ENCODE measurements at places on chromosomes 12 and 14. TPM values are rescaled to one million over a fixed set of nuclear protein-coding genes. Genes with fewer than 3 reads are reported as not detected.

SERPINA9 gene
- total RNA-seq, result not detected

NIN gene
- 38.6 TPM for total RNA-seq

PLD4 gene
- total RNA-seq, result 6.3 TPM

C14orf180 gene
- 0.12 TPM for total RNA-seq

GALNT16 gene
- total RNA-seq, result 1.5 TPM

KDM5A gene
- total RNA-seq, result 101 TPM

SMCO2 gene
- not detected for total RNA-seq

SSTR1 gene
- 4.3 TPM for total RNA-seq

FITM1 gene
- 0.83 TPM for total RNA-seq

SERPINA10 gene
- not detected for total RNA-seq

DNAJC22 gene
- total RNA-seq, result 1.7 TPM

CYP46A1 gene
- 1.7 TPM for total RNA-seq

CISTR gene
- not detected for total RNA-seq

GSG1 gene
- total RNA-seq, result not detected

TGFB3 gene
- 47.7 TPM for total RNA-seq

SLC4A8 gene
- 12.2 TPM for total RNA-seq

GRCh38 chr14:21083565-21084325 lies 13.6 kb downstream of the ARHGEF40 start:
- no peak for DNase-seq

- no peak for DNase-seq
Measured at GRCh38 chr12:14366209-14367039, 942 bp downstream of the ATF7IP start.

GRCh38 chr14:54881235-54881760 lies 21.3 kb downstream of the GCH1 start:
- peak; percentile 54 for DNase-seq

- no peak for DNase-seq
Measured at GRCh38 chr12:117202556-117202955, 12.3 kb upstream of the FBXO21 start.

GRCh38 chr12:27467641-27468040 lies 21.1 kb downstream of the SMCO2 start:
- DNase-seq, result no peak

DNA sequence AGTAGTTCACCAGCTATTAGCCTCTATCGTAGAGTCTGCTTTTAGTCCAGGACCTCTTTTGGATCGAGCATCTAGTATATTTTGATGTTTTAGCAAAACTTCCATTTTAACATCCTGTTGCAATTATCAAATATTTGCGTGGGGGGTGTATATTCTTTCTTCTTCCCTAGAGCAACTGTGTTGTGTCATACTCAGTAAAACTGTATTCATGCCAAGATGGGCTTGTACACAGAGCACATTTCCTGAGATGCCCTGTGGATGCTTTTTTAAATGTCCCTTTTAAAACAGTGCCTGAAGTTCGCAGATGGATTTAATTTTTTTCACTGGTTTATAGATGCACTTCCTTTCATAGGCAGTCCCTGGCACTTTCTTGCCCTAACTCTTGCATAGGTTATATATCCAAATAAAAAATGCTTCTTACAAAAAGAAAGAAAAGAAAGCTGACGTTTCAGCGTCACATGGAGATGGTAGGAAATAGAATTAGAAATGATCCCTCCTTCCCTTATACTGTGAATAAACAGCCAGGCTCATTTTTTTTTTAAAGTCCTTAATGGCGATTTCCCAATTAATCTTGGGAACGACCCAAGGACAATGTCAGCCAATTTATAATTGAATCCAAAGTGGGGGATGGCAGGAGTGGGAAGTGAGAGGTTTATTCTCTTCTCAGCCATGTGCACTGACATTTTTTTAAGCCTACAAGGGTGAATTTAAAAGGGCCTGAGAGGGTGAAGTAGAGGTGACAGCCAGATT lies 247.0 kb downstream of the SLC41A2 start:
- DNase-seq, result no peak

DNA sequence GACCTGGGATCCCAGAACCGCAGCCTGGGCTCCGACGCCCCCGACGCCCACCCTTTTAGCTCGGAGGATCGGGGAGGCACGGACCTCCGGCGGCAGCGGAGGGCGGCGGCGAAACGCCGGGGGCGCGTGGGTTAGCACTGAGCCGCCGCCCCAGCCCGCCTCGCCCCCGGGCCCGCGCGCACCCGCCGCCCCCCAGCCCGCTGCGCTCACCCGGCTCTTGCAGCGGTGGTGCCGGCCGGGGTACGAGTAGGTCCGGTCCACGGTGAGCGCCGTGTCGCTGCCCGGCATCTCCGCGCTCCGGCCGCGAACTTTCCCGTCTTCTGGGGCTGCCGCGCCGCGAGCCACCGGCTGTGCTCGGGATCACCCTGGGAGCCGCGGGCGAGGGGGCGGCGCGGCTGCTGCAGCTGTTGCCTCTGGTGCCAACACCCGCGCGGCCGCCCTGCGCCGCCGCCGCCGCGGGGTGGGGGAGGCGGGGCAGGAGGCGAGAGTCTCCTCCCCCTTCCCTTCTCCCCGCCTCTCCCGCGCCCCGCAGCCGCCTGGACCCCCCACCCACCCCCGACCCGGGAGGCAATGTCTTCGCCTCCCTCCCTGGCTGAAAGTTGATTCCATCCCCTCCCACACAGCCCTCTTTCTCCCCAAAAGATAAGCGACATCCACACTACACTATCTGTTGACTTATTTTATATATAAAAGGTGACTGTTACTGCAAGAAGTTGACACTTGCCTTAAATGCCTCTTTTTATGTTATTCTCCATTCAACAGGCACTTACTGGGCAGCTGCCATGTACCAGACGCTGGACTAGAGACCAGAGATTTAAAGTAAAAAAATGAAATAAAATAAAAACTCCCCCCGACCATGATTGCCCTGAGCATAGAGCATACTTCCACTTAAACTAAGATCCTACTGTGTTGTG lies at the start of gene TMCC3:
Gene TMCC3 (minus strand): TSS at position 415 of the 914 bp plus-strand sequence. CDS start 127 bp downstream, at position 288.
- DNase-seq, result peak; percentile 64

- peak; percentile 67 for DNase-seq
Measured at GRCh38 chr14:77007975-77008421, 20.5 kb downstream of the IRF2BPL start.

- DNase-seq, result no peak
Measured at GRCh38 chr12:45478931-45479330, 250.6 kb upstream of the ARID2 start.

DNA sequence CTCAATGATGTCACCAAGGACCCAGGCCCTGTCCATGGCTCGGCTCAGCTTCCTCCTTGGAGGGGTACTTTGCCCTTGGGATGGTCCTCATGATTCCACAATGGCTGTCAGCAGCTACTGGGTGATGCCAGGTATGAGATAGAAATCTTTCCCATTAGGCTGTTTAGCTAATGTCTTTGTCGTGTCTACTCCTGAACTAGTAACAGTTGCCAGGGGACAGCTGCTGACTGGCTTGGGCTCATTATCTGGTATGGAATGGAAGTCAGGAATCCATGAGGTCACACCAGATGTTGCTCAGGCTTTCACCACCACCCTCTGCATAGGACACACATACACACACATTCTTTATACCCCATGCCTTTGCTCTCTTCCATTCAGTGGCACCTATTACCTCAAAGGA lies 9.2 kb downstream of the PRPH start:
- DNase-seq, result no peak

DNA sequence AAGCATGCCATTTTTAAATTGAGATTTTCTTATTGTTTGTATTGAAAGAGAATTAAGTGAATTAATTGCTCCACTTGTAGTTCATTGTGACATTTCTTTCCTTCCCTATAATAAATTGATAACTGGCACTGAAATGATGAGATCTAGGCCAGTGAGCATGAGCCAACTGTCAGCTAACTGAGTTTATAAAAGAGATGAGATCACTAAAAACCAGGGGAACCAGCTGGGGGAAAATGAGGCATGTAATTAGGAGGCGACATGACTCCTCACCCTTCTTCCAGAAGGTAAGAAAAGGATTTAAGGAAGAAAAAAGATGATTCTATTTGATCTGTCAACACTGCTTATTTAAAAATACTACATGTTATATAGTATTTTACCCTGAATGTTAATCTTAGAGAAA lies 104.5 kb upstream of the DNM1L start:
- DNase-seq, result no peak

GRCh38 chr12:82314406-82314892 lies 43.7 kb downstream of the CCDC59 start:
- DNase-seq, result no peak

- DNase-seq, result no peak
Measured at GRCh38 chr14:69992564-69992963, 113.3 kb downstream of the SMOC1 start.

DNA sequence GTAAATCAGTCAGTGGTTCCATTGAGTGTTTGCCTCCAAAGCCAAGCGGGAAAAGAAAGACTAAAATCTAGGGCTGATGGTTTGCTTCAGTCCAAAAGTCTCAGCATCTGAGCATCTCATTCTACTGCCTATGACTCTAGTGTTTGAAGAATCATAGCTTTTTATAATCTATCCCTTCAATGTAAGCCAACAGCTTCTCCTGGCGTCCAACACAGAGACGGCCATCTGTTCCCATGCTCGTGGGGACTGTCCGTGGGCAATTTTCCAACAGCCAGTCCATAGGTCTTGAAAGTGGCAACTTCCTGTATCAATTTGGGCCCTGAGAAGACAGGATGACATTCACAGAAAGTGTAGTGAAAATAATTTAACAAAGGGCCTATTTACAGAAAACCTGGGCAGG lies 544.4 kb upstream of the TMEM132C start:
- DNase-seq, result no peak

GRCh38 chr14:65926504-65926903 lies 514.0 kb downstream of the FUT8 start:
- DNase-seq, result no peak

GRCh38 chr12:66662729-66663128 lies 16.1 kb downstream of the GRIP1 start:
- DNase-seq, result peak; percentile 22

DNA sequence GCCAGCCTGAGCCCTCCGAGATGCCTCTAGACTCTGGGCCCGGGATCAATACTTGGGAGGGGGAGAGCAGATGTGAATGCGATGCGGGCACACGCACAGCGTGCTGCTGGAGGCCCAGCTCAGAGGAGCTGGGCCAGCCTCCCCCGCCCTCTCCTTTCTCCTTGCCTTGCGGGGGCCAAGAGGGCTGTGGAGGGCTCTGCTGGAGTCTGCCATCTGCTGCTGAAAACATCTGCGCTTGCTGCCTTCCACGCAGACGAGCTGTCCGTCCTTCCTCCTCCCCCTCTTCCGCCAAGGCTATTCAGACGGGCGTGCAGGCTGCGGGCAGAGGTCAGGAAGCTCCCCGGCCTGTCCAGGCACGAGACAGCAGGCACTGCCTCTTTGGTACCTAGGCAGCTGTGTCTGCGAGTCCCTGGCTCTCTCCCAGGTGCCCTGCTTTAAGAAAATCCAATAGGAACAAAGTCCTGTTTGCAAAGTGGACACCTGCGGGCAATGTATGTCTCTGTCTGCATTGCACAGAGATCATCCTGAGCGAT lies 75.2 kb downstream of the SPRING1 start:
- peak; percentile 70 for DNase-seq

DNA sequence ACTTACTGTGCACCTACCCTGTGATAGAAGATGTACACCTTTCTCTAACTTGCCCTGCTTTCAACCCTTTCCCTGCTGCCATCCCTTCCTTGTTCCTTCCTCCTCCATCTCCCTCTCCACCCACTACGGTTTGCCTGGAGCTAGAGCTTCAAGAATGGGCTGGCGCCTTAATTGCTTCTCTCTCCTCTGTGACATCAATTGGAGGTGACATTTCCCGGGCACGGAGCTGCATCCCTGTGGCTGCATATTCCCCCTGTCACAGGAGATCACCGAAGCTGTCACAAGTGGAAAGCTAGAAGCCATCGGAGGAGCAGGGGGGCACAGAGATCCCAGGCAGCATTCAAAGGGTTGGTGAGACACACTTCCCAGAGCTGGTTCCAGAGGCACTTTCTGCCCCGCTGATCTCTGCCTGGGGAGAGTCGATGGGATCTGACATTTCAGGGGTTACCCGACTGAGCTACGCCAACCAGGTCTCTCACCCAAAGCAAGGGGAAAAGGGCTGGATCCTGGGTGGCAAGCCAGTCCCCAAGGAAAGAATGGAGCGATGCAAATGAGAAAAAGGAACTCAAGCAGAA lies 604.9 kb downstream of the MED13L start:
- no peak for DNase-seq

GRCh38 chr12:95623554-95624170 lies 72.4 kb upstream of the USP44 start:
- peak; percentile 71 for DNase-seq

DNA sequence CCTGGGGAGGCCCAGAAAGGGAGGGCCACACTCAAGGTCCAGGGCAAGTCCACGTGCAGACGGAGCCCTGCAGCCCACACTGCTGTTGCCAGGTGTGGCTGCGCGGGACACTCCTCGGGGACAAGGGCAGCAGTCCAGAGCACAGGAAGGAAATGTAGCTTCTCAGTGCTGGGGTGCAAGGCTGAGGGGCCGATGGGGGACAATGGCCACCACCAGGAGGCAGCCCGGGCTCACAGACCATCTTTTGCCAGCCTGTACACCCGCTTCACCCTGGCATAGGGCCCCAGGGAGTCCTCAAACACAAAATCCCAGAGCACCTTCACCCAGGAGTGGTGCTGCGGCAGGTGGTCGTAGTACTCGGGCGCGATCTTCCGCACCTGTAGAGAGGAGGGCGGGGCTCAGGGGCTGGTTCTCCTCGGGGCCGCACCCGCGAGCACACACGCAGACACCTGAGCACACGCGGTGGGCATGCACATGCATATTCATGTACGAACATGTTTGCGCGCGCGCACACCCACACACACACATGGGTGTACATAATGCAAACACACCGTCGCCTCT lies 12.8 kb downstream of the DEGS2 start:
- DNase-seq, result no peak

DNA sequence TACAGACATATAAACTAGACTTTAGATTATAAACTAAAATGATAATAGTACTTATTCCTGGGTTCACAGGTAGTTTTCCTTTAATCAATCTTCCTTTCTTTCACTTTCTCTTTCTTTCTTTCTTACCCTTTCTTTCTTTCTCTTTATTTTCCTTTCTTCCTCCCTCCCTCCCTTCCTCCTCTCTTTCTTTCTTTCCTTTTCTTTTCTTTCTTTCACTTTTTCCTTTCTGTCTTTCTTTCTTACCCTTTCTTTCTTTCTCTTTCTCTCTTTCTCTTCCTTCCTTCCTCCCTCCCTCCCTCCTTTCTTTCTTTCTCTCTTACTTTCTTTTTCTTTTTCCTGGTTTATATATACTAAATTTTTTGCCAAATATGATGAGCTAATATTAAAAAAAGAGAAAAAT lies 61.5 kb downstream of the CMKLR1 start:
- DNase-seq, result no peak

GRCh38 chr12:97941686-97942354 lies 479.2 kb downstream of the RMST start:
- DNase-seq, result no peak

- DNase-seq, result no peak
Measured at GRCh38 chr14:80390906-80391305, 179.6 kb upstream of the DIO2 start.

GRCh38 chr12:96234591-96235483 lies 40.7 kb downstream of the ELK3 start:
- no peak for DNase-seq
